Stimulated activated CD8-positive, alpha-beta memory T cell treated with anti-CD3 and anti-CD28 coated beads, Interleukin-12 subunit alpha, Interleukin-12 subunit beta, amount 100 ng/mL, for 4 hours (primary cell): ENCODE measurements at places on chromosomes 7 and 10.

DNA sequence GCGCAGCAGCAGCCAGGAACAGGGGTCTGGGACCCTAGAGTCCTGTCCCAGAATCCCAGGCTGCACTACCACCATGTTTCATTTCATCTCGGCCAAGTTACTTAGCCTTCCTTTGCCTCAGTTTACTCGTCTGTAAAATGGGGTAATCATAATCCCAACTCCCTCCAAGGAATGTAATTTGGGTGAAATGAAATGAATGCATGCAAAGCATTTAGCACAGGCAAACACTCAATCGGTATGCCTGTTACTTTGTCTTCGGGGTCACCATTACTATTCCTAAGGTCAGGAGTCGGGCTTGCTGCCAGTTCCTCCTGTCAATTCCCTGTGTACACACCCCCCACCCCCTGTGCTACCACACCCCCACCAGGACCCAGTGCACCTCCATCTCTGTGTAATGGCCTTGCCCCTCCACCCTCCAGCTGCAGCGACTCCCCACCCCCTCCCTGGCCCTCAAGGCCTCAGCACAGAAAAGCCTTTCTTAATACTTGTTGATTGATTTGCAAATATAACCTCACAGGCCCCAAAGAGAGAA is 1.7 kb downstream of the TNS3 start:
- no peak for DNase-seq

DNA sequence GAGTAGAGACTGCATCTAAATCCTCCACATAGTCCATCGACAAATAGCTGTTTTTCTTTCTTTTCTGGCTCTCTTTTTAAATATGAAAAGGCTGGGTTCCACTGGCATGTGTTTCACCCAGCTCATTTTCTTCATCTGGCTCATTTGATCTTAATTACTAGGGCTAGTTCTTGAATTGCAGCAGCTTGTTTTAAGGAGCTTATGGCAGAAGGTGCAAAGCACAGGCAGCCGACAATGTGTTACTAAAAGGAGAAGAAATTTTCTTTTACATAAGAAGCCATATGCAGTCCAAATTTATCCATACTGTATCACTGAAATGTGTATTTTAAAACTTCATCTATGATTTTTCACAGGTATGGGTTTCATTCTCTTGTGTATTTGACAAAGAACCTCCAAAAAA is 205.6 kb upstream of the PTER start:
- no peak for DNase-seq

GRCh38 chr7:21300692-21301091 is 127.2 kb upstream of the SP4 start:
- DNase-seq: no peak

GRCh38 chr7:137606061-137606674 is 240.6 kb downstream of the DGKI start:
- no peak for DNase-seq

DNA sequence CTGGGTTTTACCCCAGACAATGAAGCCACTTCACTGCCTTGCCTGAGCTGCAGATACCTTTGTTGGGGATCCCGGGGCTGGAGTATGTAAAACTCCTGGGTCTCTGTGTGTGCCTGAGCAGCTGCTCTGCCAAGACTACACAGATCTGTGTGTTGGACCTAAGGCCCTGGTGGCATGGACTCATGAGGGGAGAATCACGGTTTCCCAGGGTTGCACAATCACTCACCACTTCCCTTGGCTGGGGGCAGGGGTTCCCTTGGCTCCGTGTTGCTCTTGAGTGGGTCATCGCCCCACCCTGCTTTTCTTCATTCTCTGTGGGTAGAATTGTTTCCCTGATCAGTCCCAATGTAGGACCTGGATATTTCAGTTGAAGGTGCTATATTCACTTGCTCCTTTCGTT is 13.9 kb upstream of the TBATA start:
- no peak for DNase-seq

GRCh38 chr7:131039836-131040235 is 287.8 kb upstream of the MKLN1 start:
- DNase-seq: no peak

DNA sequence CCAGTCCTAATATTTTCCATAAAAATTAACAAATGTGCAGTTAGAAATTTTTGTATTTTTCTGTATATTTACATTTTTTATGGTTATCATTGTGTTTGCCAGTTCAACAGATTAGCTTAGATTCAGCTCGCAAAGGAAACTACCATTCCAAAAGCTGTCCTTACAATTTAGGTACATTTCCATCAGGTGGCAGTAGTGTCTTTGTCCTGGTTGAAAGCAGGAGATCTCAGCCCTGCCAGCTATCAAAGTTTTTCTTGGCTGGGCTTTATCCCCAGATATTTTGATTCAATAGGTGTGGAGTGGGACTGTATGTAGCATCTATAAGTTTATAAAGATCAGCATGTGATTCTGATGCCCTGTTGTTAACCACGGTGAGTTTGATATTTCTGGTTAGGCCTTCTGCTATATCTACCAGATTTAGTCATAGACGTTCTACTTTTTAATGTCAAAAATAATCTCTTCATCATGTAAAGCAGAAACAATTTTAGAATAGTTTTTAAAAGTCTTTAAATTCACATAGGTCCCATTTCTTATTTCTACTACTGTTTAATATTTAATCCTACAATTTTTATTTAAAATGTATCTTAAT is 15.5 kb upstream of the ICA1 start:
- DNase-seq: no peak

- DNase-seq: no peak
Observed at GRCh38 chr7:27656724-27657123, 6.0 kb downstream of the HIBADH start.

GRCh38 chr10:96413151-96413787 is 54.5 kb upstream of the OPALIN start:
- no peak for DNase-seq
